ENCODE measurements at places on chromosomes 5 and 9.

DNA sequence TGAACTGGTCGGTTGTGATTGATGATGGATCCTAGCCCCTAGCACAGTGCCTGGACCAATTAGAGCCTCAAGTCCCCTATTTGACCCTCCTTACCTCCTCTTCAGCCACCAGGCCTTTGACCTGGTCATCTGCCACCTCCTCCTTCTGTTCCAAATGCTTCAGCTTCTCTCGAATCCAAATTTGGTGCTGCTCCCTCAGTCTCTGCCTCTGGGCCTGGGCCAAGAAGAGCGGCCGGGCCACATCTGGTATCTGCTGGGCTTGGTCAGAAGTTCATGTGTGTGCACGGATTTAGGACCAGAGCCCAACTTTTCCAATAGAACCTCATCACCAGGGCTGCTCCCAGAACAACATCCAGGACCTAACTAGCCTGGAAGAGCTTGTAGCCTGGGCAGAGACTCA is 6.5 kb downstream of the SLC35A4 start:
- no peak for DNase-seq

DNA sequence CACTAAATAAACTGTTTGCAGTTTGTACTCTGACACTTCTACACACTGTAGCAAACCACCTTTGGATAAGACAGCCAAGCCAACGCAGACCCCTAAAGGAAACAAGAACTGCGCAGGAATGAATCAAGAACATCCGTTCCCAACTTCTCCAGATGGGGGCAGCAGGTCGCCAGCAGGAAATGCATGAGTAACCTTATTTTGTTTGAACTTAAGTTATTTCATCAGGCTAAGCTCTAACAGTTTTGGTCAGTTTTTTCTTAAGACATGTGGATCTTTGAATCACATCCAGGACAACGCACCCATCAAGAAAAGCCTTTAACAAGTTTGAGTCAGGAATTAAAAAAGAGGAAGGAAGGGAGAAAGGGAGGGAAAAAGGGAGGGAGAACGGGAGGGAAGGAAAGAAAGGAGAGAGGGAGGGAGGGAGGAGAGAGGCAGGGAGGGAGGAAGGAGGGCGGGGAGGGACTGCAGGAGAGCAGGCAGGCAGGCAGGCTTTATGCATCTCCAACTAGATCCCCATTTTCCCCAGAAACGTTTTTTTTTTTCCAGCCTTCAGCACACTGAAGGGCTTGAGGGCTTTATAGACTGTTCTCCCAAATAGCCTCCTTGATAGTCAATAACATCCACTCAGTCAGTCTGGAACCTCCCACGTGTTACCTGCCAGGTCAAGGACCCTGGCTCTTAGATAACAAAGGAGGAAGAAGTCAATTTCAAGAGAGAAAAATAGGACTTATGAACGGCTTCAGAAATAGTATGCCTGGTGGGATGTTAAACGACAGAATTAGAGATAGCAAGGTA is 22.2 kb downstream of the BHMT start:
- peak; percentile 54 for DNase-seq

- no peak for DNase-seq
Measured at GRCh38 chr5:55621229-55621628, 86.5 kb upstream of the PLPP1 start.

GRCh38 chr5:32314658-32315057 is 1.9 kb upstream of the MTMR12 start:
- no peak for DNase-seq

- no peak for DNase-seq
Measured at GRCh38 chr9:124218438-124218982, 39.2 kb upstream of the NEK6 start.

DNA sequence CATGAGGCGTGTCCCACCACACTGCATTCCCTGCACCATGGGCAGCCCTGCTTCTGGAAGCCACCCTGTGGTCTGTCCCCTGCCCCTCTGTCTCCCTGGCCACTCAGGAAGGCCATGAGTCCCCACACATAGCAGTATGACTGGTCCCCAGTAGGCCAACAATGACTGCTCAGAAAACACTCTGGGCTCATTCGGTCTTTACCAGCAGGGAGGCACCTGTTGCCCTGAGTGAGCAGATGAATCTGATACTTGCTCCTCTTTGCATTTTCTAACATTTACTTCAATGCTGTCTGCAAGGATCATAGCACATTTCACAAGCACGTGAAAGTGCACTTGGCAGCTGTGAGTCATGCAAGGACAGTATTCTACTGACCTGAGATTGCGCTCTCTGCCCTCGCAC is 365.4 kb upstream of the IRX1 start:
- no peak for DNase-seq
